ENCODE measurements at places on chromosomes 5 and 9. TPM values are rescaled to one million over a fixed set of nuclear protein-coding genes. Genes with fewer than 3 reads are reported as not detected.

Gene PCDHGA5
- total RNA-seq = 5.7 TPM

Gene DRD1
- 18.3 TPM for total RNA-seq

Gene PRR16
- total RNA-seq = 1.2 TPM

Gene SOHLH1
- total RNA-seq = not detected

Gene FOXD4
- 1.2 TPM for total RNA-seq

Gene SLC45A2
- 0.41 TPM for total RNA-seq

Gene SLC27A4
- total RNA-seq = 22.4 TPM

Gene SLC6A7
- 2.9 TPM for total RNA-seq

Gene SLC2A6
- total RNA-seq = 12.6 TPM

Gene TMEFF1
- total RNA-seq = 53.0 TPM

Gene FOXD4L6
- 0.82 TPM for total RNA-seq

Gene TMC1
- 0.82 TPM for total RNA-seq

Gene FRMD3
- 43.6 TPM for total RNA-seq

Gene MSMP
- total RNA-seq = 0.41 TPM

Gene PCDHB4
- 4.5 TPM for total RNA-seq

Gene PCDHB14
- 12.6 TPM for total RNA-seq

Gene SPINK13
- total RNA-seq = not detected

Gene CDKN2B
- total RNA-seq = under 0.01 TPM

Gene AGTPBP1
- 418 TPM for total RNA-seq

Gene HSD17B3
- total RNA-seq = not detected

Gene BTNL8
- not detected for total RNA-seq

Gene TMEM174
- total RNA-seq = not detected

Gene CDK5RAP2
- 41.2 TPM for total RNA-seq

Gene RNF183
- total RNA-seq = not detected

Gene TRPM6
- 1.6 TPM for total RNA-seq

Gene EPB41L4B
- 2.9 TPM for total RNA-seq

Gene FAM78A
- total RNA-seq = 0.82 TPM

Gene PCA3
- total RNA-seq = 0.82 TPM

All from frontal cortex (tissue), 4 donors.